ENCODE measurements at places on chromosomes 11 and 22.

DNA sequence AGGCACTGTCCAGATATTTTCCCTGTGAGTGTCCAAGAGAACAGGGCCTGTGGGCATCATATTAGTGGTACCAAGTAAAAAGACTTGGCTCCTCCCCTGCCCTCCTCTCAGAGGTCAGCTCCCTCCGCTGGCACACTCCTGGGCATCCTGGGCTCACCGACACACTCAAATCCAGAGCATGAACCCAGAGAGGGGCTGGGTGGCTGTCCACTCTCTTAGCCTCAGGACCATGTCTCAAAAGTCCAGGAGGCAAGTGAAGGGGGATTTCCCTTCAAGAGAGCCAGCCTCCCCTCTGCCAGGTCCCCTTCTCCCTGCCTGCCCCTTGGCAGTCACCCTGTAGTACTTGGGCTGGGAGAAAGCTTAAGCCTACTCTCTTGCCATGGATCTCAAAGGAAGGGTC, 10.3 kb downstream of the BCL9L start:
- DNase-seq: no peak

DNA sequence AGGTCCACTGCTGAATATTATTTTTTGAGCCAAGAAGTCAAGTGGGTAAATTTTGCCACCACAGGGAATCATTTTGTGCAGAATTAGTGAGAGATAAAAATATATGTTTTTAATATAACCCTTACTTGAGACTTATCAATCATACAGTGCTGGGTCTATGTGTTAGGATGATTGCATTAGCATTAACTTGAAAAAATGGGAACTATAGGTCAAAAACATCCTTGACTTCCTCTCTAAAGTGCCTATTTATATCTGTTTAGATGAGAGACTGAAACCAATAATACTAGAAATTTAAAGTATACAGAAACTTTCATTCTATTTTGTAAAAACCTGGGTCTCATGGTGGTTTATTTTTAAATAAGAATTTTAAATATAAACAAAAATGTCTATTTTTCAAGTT, 65.1 kb upstream of the CARD18 start:
- DNase-seq: no peak

- no peak for DNase-seq
Observed at GRCh38 chr11:95764267-95764898, 25.2 kb downstream of the FAM76B start.

GRCh38 chr22:37007651-37008050, 11.6 kb downstream of the TST start:
- no peak for DNase-seq

DNA sequence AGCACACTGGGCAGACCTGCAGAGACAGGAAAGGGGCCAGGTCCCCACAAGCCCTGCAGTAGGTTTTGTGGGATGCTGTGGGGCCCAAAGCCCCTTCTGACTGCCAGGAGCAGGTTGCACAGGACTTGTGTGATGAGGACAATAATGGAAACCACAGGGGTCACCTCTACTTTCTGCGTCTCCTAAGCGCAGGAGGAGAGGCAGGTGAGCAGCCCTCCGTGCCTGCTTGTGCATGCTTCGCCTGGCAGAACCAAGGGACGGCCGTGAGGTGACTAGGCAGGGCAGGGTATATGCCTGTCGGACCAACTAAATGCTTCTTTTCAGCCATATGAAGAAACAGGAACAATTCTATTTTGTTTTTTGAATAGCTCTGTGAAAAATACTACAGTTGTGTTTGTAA, 77.9 kb upstream of the PITPNB start:
- no peak for DNase-seq

DNA sequence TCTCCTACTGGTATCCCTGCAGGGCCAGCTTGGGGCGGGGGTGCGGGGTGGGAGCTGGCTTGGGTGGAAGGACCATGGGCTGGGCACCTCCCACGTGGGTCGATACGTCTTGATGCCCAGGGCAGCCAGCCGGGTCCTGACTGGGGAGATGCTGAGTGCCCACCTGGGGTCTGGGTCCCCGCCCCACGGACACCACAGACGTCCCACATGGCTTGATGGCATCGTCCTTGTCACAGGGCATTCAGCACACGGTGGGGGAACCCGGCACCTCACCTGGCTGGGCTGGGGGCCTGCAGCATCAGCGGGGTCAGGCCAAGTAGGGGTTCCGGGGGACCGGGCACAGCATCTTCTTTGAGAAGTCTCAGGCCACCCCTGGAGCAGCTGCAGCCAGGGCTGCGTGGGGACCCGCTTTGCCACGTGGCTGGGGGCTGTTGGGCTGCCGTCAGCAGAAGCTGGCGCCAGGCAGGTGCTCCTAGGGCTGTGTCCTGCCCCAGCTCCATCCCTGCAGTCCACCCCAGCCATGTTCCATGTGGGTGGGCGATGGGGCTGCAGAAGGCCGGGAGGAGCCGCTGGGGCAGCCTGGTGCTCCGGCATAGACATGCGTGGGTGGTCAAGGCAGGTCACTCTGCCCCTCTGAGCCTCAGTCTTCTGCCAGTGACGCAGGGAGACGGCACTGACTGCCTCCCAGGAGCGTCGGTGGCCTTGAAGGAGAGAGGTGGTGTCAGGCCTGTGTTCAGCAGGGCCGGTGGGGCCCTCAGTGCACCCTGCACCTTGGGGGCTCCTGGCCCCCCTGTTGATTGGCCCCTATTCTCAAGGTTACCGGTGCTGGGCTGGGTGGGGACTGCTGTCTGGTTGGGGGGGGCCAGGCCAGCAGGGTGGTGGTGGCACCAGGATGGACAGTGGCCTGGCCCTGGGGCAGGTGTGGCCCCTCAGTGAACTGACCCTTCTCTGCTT, 8.4 kb downstream of the SELENOO start:
- DNase-seq: no peak

DNA sequence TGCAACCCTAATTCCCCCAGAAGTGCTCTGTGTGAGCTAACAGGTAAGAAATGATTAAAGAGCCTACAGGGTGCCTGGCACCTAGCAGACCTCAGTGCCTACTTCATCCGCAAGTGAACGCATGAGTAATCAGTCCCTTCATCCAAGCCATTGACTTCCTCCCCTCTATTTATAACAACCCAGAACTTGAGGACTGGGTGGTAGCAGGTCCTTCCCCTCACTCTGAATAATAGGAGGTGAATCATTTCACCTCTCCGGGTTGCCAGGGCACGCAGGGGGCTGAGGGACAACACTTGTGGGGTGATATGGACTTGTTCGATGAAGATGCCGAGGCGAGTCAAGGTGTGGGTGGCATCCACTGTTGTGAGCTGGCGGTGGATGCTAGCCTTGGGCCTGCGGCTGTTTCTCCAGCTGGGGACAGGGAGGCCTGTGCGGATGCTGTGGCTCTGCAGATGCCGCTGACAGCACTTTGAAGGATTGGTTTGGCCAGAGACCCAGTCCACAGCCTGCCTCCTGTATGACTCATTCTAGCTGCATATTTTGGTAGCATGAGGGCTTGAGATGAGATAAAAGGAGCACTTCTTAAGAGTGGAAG, 11.7 kb upstream of the SORL1-AS1 start:
- peak; percentile 67 for DNase-seq

Data from stimulated activated CD4-positive, alpha-beta T cell treated with anti-CD3 and anti-CD28 coated beads, TNF-alpha, amount 100 ng/mL, for 4 hours (primary cell).